ENCODE measurements at places on chromosomes 16 and 17.

- no peak for DNase-seq
Observed at GRCh38 chr17:3660311-3660891, 8.0 kb downstream of the TAX1BP3 start.

- no peak for DNase-seq
Observed at GRCh38 chr17:16877099-16877498, 94.8 kb downstream of the TNFRSF13B start.

DNA sequence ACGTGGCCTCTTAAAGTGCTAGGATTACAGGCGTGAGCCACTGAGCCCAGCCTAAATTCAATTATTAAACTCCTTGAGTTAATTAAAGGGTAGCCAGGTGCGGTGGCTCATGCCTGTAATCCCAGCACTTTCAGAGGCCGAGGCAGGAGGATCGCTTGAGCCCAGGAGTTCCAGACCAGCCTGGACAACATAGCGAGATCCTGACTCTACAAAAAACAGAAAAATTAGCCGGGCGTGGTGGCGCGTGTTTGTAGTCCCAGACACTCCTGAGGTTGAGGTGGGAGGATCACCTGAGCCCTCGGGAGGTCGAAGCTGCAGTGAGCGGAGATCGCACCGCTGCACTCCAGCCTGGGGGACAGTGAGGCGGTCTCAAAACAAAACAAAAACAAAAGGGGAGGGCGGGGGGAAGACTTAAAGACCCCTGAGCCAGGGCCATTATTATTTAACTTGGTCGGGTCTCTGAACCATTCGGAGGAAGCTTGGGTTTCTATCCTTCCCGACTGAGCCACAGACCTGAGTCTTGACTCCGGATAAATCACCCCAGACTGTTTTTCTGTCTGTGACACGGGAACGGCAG lies 19.5 kb downstream of the BCL7C start:
- no peak for DNase-seq

GRCh38 chr17:44416558-44417289 lies 27.3 kb upstream of the ITGA2B start:
- no peak for DNase-seq

DNA sequence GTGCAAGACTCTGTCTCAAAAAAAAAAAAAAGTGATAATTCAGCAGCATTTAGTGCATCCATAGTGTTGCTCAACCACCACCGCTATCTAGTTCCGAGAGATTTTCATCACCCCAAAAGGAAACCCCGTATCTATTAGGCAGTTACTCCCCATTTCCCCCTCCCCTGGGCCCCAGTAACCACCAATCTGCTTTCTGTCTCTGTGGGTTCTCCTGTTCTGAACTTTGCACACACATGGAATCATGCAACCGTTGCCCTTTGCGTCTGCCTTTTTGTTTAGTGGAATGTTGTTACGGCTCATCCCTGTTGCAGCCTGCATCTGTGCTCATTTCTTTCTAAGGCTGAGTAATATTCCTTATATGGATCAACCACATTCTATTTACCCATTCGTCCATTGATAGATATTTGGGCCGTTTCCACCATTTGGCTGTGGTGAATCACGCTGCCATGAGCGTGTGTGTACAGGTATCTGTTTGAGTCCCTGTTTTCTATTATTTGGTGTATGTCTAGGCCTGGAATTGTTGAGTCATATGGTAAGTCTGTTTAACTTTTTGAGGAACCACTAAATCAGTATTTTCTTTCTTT lies 8.7 kb upstream of the SYNGR2 start:
- no peak for DNase-seq

GRCh38 chr17:46901291-46901690 lies 21.7 kb upstream of the GOSR2 start:
- DNase-seq, result no peak

- no peak for DNase-seq
Observed at GRCh38 chr17:15185625-15185991, 79.5 kb downstream of the PMP22 start.

GRCh38 chr16:23512168-23512695 lies 1.9 kb upstream of the GGA2 start:
- no peak for DNase-seq

DNA sequence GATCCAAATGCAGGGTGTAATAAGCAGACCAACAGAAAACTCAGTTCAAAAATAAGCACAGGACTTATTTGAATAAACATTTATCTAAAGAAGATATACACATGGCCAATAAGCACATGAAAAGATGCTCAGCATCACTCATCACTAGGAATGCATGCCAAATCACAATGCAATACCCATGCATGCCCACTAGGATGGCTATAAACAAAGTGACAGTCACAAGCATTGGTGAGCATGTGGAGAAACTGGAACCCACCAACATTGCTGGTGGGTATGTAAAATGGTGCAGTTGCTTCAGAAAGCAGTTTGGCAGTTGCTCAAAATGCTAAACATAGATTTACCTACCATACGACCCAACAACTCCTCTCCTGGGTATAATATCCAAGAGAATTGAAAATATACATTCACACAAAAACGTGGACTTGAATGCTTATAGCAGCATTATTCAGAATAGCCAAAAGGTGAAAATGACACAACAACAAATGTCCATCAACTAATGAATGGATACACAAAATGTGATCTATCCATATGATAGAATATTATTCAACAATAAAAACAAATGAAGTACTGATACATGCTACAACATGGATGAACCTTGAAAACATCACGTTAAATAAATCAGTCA lies 20.1 kb downstream of the UBE2O start:
- DNase-seq, result no peak

GRCh38 chr16:30139583-30140481 lies 16.8 kb upstream of the MAPK3 start:
- DNase-seq, result no peak

GRCh38 chr17:74558882-74559519 lies 8.3 kb downstream of the CD300H start:
- no peak for DNase-seq

GRCh38 chr16:30949650-30950515 lies 1.0 kb downstream of the ORAI3 start:
- DNase-seq, result no peak

DNA sequence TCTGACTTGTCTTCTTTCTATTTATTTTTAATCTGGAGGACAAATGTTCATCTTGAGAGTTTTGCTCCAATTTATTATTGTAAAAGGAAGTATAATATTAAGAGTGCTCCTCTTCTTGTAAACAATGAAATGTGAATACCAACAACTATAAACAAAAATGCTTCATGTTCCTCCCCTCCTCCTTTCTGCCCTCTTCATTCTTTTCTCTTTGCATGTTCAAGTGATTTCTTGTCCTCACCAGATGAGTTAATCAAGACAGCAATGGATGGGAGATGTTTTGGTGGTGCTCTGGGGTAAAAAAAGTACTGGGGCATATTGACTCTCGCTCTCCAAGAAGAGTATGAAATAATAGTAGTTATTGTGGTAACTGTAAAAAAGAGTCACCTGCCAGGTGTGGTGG lies 24.3 kb downstream of the ITGB3 start:
- DNase-seq, result no peak

DNA sequence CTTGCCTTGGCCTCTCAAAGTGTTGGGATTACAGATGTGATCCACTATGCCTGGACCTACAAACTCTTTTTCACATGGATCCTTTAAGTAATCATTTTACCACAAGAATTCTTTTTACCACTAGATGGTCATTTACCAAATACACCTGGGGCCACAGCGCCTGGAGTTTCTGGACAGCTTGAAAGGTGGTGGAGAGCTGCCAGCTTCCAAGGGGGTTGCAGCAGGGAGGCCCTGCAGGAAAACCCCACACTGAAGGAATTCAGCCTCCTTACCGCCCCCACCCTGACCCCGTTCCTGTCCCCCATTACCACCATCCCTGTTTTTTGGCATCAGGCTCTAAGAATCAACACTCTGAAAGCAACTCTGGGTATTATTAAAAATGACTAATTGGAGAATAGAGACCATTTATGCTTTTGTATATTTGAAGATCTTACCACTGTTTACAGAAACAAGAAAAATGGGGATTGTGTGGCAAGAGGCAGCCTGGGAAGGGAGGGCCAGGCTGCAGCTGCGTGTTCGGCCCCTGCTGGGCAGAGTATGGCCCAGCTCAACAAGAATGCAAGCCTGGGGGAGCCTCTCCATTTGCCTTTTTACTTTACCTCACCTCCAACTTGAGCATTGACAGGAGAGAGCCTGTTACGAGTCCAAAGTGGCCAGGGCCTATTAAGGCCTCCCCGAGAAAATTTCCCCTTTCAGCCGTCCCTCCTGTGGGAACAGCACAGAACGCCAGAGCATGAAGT lies 209.9 kb downstream of the ZFHX3 start:
- no peak for DNase-seq

DNA sequence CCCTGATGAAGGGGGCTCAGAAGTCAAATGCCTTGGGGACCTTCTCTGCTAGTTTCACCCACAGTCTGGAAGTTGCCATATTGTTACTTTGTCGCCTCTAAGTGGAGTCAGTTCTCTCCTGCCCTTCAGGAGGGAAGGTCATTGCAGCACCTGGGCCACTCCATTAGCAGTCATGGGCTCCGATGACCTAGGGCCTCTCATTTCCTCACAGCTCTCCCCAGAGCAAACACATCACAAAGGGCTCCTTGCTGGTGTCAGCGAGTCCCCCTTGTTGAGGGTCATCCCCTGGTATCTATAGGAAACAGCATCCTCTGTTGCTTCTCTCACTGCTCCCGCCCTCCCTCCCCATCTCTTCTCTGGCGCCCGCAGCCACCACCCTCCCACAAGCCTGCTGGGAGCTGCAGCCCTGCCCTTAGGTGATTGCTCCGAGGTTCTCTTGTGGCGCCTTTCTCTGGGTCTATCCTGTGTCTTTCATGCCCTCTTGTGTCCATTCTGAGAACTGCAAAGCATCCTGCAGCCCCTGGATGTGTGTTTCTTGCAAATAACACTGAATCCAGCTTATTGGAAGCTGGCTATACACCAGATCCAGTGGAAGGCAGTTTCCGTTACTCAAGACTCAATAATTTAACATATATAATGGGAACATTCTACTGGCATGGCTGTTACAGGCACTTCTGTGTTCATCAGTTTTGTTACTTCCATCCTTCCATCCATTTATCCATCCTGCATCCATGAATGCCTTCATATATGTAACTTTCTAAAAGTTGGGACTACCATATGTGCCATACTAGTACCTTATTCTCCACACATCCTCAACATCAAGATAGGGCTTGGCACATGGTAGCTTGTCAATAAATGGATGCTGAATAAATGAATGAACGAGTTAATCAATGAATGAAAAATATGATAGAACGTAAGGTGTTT lies 21.2 kb downstream of the PDILT start:
- no peak for DNase-seq

GRCh38 chr16:31528523-31529107 lies 915 bp downstream of the AHSP start:
- no peak for DNase-seq

DNA sequence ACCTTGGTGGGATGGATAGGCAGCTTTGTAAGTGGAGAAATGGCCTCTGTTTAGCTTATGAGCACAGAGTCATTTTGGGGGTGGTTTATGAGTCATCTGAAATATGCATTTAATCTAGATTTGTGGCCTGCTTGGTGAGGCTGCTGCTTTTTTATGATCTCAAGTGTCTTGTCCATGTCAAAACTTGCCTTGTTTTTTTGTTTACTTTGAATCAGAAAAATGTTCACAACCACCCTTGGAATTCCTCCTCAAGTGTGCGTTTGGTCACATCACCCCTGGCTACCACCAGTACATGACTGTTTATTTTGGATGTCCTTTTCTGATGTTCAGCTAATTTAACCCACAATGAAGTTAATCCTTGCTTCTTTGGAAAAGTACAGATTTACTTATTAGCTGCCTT lies 64.6 kb downstream of the FTO start:
- no peak for DNase-seq

GRCh38 chr17:66980896-66981295 lies 16.4 kb downstream of the CACNG4 start:
- DNase-seq, result no peak

DNA sequence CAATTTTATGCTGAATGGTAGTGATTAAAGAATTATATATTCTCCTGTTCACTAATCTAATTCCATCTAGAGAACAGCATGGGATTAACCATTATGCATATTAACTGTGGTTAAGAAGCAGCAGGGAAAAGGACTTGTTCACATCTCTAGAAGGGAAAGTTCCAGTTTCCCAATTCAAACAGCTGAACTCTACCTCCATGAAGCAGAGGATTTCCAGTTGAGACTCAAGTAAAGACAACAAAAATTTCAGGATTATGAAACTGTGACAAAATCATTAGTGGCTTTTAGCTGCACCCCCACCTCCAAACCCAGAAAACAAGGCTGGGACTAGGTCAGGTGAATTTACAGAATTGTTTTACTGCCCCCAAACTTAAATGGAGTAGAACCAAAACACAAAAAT lies 73.6 kb downstream of the USP32 start:
- no peak for DNase-seq

DNA sequence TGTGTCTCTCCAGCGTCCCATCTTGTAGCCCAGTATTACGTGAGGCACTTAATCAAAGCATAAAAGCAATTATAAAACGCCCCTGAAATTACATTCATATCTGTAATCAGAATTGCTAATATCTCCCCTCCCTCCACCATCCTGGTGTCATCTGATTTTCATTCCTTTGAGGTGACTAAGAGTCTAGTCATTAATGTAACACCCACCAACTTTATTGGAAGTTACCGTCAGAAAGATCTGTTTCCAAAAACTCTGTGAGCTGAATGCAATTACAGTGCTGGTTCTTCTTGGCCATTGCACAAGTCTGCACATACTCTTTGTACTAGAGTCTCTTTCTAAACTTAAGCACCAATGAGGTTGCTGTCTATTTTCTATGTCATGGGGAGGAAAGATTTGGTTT lies 12.5 kb upstream of the MAF start:
- DNase-seq, result no peak

GRCh38 chr16:1550696-1551095 lies 17.2 kb downstream of the TMEM204 start:
- no peak for DNase-seq

DNA sequence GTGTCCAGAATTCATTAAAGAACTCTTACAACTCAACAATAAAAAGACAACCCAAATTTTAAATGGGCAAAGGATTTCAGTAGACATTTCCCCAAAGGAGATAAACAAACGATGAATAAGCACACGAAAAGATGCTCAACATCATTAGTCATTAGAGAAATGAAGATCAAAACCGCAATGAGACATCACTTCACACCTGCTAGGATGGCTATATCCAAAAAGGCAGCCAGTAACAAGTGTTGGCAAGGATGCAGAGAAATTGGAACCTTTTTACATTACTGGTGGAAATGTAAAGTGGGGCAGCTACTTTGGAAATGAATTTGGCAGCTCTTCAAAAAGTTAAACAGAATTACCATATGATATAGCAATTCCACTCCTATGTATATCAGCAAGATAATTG lies 42.0 kb downstream of the PITPNM3 start:
- DNase-seq, result no peak
